Epithelial cell of esophagus (primary cell): ENCODE measurements at places on chromosomes 2 and 18.
A peak's percentile ranks its signal among the peaks of the same experiment; 100 is the strongest.

DNA sequence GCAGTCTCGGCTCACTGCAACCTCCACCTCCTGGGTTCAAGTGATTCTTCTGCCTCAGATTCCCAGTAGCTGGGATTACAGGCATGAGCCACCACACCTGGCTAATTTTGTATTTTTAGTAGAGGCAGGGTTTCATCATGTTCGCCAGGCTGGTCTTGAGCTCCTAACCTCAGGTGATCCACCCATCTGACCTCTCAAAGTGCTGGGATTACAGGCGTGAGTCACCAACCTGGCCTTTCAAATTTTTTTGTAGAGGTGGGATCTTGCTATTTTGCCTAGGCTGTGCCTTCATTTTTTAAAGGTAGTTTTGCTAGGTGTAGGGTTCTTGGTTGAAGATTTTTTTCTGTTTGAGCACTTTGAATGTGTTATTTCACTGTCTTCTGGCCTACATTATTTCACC is 6.2 kb downstream of the HAUS1 start:
- no peak for DNase-seq

GRCh38 chr2:203678971-203679370 is 27.5 kb upstream of the CD28 start:
- DNase-seq, result peak; percentile 48

DNA sequence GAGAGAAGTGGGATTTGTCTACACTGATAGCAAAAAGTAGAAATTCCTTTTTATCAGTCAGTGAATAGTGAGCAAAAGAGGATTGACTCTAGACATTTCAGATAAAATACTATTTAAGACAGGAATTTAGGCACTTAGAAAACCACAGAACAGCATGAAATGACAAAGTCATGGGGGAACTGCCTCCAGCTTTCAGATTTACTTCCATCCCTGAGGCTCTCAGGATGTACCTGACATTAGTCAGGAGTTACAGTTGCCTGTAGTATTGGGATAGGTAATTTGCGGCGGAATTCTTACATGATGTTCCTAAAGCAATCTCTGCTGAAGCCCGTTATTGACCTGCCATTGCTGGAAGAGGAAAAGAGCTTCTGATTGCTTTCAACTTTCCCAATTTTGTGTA is 337.1 kb upstream of the MAP2 start:
- DNase-seq, result no peak

- DNase-seq, result no peak
Measured at GRCh38 chr2:130370490-130370889, 14.6 kb downstream of the PTPN18 start.

DNA sequence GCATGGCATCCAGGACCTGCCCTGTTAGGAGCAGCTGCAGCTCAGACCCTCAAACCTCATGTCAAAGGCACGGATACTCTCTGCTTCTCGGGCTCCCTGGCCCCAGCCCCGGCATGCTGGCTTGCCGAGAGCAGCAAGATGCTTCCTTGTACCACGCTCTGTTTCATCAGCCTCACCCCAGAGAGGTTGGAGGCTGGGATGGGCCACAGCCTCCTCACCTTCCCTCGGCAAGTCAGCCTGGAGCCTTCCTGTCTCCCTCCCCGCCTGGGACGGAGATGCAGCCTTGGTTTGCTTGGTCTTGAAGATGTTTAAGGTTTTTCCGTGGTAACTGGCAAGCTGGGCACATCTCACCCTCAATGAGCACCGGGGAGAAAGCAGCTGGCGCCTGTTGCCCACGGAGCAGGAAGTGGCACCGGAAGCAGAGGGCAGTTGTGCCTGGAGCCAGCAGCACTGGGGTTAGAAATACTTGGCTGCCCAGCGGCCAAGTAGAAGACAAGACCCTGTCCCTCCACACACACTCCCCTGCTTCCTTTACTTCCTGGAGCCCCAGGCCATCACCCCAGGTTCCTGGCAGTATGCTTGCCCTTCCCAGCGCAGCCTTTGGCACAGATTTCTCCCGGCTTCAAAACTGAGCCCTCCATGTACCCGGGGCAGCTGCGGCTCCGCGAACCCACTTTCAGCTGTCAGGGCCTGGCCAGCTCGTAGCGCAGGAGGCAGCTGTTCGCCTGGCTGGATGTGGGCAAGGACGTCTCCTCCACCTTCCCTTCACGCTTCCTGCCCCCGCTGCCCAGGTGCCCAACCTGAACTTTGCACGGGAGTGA is 17.4 kb downstream of the FBLN7 start:
- DNase-seq, result no peak

GRCh38 chr18:52427521-52428175 is 87.7 kb downstream of the DCC start:
- DNase-seq, result no peak

- no peak for DNase-seq
Measured at GRCh38 chr2:30486655-30487054, 39.6 kb downstream of the LCLAT1 start.
